ENCODE measurements at places on chromosomes 5 and 9.

- DNase-seq: no peak
Observed at GRCh38 chr9:129330711-129331492, 152.8 kb upstream of the IER5L start.

DNA sequence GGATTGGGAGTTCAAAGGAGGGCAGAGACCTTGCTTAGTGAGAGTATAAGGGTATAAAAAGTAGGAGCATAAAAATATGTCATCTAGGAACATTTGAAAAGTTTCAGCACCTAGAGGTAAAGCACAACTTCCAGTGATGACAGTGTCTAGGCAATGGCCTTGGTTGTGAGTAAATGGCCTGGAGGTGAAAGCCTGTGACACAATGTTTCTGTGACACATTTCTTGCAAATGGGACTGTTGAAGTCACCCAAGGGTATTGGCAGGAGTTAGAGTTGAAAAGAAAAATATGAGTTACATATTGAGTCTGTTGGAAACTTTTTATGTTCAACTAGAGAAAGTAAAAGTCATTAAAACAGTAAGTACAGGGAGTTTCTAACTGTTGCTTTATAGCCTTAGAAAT lies 14.8 kb downstream of the C5orf47 start:
- no peak for DNase-seq

- DNase-seq: no peak
Observed at GRCh38 chr9:93475856-93476255, 22.5 kb upstream of the FAM120AOS start.

DNA sequence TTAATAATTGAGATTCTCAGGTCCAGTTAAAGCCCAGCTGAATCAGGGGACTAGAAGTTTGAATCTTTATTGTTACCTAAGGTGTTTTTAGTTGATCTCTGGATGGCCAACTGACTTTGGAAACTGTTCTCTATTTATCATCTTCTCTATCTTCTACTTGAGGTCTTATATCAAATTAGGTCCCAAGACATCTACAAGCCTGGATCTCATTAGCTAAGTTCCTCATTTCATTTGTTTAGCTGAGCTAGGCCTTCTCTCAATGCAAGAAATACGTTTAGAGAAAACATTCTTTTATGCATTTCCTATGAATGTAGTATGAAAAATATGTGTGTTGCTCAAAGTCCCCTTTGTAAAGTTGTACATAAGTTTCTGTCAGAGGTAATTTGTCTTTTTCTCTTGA lies 196.6 kb downstream of the PTTG1 start:
- no peak for DNase-seq

GRCh38 chr5:8628521-8628920 lies 759.6 kb downstream of the MTRR start:
- DNase-seq: no peak

GRCh38 chr5:177496727-177497291 lies 595 bp downstream of the PDLIM7 start:
- no peak for DNase-seq

DNA sequence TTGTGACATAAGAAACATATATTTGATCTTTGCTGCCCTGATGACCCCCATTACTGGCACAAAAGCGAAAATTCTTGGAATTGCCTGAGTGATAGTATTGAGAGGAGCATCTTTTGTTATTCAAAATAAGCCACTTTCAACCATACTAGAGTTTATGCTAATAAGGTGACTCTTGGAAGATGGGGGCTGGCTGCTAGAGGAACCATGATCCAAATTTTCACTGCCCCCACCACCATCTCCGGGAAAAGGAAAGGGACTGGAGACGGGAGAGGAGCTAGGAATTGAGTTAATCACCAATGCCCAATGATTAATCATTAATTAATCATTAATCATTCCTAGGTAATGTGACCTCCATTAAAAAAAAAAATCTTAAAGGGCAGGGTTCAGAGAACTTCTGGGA lies 25.6 kb downstream of the FBXW11 start:
- no peak for DNase-seq

DNA sequence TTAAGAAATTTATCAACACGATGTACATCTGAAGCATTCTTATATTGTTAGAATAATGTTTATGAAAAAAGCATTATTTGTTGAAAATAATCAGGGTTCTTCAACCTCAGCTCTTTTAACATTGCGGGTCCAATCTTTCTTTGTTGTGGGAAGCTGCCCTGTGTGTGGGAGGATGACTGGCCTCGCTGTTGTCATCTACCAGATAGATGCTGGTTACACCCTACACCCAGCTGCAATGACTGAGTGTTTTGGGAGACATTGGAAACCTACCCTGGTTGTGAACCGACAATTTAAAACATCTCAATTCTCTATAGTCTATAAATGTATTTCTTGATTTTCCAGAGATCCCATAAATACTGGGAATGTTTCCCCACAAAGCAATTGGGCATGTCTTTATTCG lies 794.2 kb upstream of the CDH10 start:
- DNase-seq: no peak
